ENCODE measurements at places on chromosomes 3 and 15. TPM values are rescaled to one million over a fixed set of nuclear protein-coding genes. Genes with fewer than 3 reads are reported as not detected.

The TJP1 gene
- total RNA-seq: 86.5 TPM

The SH2D7 gene
- not detected for total RNA-seq

The STRIT1 gene
- not detected for total RNA-seq

The SEMA3F gene
- total RNA-seq: 35.5 TPM

The USP50 gene
- total RNA-seq: not detected

The CTDSPL gene
- 80.6 TPM for total RNA-seq

The CPEB1 gene
- under 0.01 TPM for total RNA-seq

The SHC4 gene
- total RNA-seq: under 0.01 TPM

The SPSB4 gene
- total RNA-seq: 0.26 TPM

The CYP11A1 gene
- total RNA-seq: not detected

The CHRNA3 gene
- not detected for total RNA-seq

The DUOXA2 gene
- not detected for total RNA-seq

The SLC15A2 gene
- total RNA-seq: 2.8 TPM

The PSMD6 gene
- total RNA-seq: 82.2 TPM

The GOLIM4 gene
- total RNA-seq: 17.8 TPM

The ARID3B gene
- total RNA-seq: 3.4 TPM

The CGGBP1 gene
- total RNA-seq: 28.3 TPM

The NR1I2 gene
- total RNA-seq: not detected
